ENCODE measurements at places on chromosomes 12 and 14.

GRCh38 chr12:132638541-132639408 lies 20.2 kb downstream of the P2RX2 start:
- peak; percentile 41 for DNase-seq
- H3K4me1 ChIP-seq, result no peaks in the 10 kb centered on the region
- H3K36me3 ChIP-seq, result peaks cover 6% of the 10 kb centered on the region
- H3K27me3 ChIP-seq, result no peaks in the 10 kb centered on the region
- H3K4me3 ChIP-seq, result no peak overlapping the region

DNA sequence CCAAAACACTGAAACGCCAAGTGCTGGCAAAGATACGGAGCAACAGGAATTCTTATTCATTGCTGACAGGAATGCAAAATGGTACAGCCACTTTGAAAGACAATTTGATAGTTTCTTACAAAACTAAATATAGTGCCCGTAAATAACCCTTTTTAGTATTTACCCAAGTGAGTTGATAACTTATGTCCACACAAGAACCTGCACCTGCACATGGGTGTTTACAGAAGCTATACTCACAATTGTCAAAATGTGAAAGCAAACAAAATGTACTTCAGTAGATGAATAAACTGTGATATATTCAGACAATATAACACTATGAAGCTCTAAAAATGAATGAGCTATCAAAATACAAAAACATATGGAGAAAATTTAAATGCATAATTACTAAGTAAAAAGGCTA lies 86.6 kb downstream of the ATXN7L3B start:
- no peak for DNase-seq
- no peaks in the 10 kb centered on the region for H3K36me3 ChIP-seq
- H3K27ac ChIP-seq, result no peak overlapping the region

- no peaks in the 10 kb centered on the region for H3K27me3 ChIP-seq
- peak; percentile 12 for DNase-seq
- H3K27ac ChIP-seq, result no peak overlapping the region
- no peak overlapping the region for H3K4me3 ChIP-seq
These were observed 202.4 kb downstream of the ITPR2 start for GRCh38 chr12:26630546-26631027.

DNA sequence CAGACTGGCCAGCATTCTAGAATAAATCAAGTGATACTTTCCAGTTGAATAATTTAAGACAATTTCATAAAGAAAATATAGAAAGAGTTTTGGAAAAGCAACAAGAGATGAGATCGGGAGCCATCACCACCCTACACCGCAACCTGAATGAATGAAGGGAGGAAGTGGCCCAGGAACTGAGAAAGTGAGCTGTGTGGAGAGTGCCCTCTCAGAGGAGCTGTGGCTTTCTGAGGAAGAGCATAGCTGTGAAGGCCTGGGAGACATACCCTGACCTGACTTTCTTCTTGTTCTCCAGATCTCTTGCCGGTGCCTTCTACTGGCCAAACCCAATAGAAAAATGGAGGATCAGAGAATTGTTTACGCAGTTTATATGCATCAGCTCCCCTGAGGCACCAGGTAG lies 79.3 kb upstream of the TSPAN8 start:
- H3K27ac ChIP-seq, result no peak overlapping the region
- no peak overlapping the region for H3K4me3 ChIP-seq
- DNase-seq, result no peak
- H3K27me3 ChIP-seq, result no peaks in the 10 kb centered on the region

- peaks cover 16% of the 10 kb centered on the region for H3K4me1 ChIP-seq
- no peak for DNase-seq
- no peaks in the 10 kb centered on the region for H3K27me3 ChIP-seq
- H3K4me3 ChIP-seq, result no peak overlapping the region
- no peak overlapping the region for H3K27ac ChIP-seq
These were observed 163.6 kb upstream of the BMP4 start for GRCh38 chr14:54120260-54120659.

- H3K4me3 ChIP-seq, result no peak overlapping the region
- H3K4me1 ChIP-seq, result peaks cover 2% of the 10 kb centered on the region
- no peaks in the 10 kb centered on the region for H3K36me3 ChIP-seq
- peak; percentile 11 for DNase-seq
- H3K27ac ChIP-seq, result no peak overlapping the region
These were observed 106.0 kb upstream of the TMTC1 start for GRCh38 chr12:29889737-29890136.

GRCh38 chr14:106343626-106344025 lies 817.2 kb downstream of the TMEM121 start:
- no peaks in the 10 kb centered on the region for H3K4me1 ChIP-seq
- H3K36me3 ChIP-seq, result no peaks in the 10 kb centered on the region
- no peak for DNase-seq
- no peak overlapping the region for H3K4me3 ChIP-seq

- no peaks in the 10 kb centered on the region for H3K4me1 ChIP-seq
- no peak for DNase-seq
- H3K27ac ChIP-seq, result no peak overlapping the region
- no peak overlapping the region for H3K4me3 ChIP-seq
These were observed 41.8 kb upstream of the CRY1 start for GRCh38 chr12:107135177-107135576.

- H3K36me3 ChIP-seq, result no peaks in the 10 kb centered on the region
- no peak for DNase-seq
- no peak overlapping the region for H3K27ac ChIP-seq
- no peaks in the 10 kb centered on the region for H3K27me3 ChIP-seq
These were observed 311.8 kb downstream of the RERGL start for GRCh38 chr12:17778242-17778641.

GRCh38 chr14:70827752-70828151 lies 18.4 kb upstream of the MAP3K9 start:
- no peak overlapping the region for H3K4me3 ChIP-seq
- no peaks in the 10 kb centered on the region for H3K4me1 ChIP-seq
- no peak overlapping the region for H3K27ac ChIP-seq
- no peaks in the 10 kb centered on the region for H3K36me3 ChIP-seq
- no peak for DNase-seq

DNA sequence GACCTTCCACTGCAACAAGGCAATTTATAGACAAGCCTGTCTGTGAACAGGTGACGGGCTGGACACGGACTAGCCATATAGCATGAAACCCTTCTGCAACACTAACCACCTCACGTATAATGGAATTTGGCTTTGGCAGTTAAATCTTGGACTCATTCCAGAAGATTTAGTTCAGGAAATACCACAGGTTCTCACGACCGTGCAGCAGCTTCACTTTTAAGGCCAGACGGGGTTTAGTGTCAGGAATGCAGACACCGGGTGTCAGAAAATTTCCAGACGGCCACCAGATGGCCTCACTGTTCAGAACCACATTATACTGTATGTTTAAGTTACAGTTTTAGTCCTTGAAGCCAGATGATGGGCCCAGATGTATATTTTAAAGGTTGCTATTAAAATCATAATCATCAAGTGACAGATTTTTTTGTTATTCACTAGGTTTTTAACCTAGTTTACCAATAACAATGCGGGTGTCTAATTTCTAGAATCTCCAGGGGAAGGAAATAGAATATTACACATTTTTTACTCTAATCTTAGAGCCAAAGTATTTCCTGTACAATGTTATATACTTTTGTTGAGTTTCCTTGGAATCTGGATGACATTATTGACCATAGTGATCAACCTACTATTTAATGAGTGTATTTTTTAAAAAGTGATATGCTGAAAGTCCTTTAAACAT lies 90.5 kb upstream of the TMPO start:
- H3K4me1 ChIP-seq, result peaks cover 6% of the 10 kb centered on the region
- no peaks in the 10 kb centered on the region for H3K27me3 ChIP-seq
- H3K4me3 ChIP-seq, result no peak overlapping the region
- H3K27ac ChIP-seq, result 0 out of 2 replicates have a peak overlapping the region, but pooled peaks have one; percentile 16
- H3K36me3 ChIP-seq, result no peaks in the 10 kb centered on the region

DNA sequence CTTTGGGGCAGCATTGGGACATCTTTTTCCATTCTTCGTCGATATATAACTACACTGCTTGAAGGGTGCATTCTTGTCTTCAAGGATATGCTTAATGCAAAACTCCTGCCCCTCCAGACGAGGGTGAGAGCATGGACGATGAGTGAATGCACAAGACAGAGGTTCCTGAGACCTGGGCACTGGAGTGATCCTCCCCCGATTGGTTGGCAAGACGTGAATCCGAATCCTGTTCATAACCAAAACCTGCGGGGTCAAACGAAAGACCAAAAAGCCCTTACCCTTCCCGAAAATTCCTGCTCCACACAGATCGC lies 684 bp downstream of the KANSL2 start:
- H3K27me3 ChIP-seq, result no peaks in the 10 kb centered on the region
- peak overlapping the region; percentile 50 for H3K27ac ChIP-seq
- peaks cover 30% of the 10 kb centered on the region for H3K36me3 ChIP-seq
- H3K4me3 ChIP-seq, result peak overlapping the region; percentile 77
- H3K4me1 ChIP-seq, result peaks cover 30% of the 10 kb centered on the region

DNA sequence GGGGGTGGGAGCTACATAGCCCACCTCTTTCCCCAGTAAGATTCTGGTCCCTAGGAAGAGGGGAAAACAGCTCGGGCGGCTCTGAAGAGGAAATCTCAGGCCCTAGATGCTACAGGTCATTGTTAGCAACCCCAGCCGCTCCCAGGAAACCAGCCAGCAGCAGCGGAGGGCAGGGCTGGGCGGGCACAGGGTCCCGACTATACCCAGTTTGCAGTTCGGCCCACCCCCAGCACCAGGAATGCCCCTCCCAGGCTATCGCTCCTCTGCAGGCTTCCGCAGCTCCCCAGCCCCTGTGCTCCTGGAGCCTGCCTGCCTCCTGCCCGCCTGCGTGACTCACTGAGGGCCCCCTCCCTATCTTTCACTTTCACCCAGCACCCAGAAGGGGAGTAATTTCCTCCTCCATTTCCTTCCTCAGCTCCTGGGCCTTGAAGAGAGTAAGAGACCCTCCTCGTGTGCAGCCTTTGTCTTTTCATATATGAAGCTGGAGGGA lies 27.2 kb upstream of the PNMA1 start:
- no peaks in the 10 kb centered on the region for H3K36me3 ChIP-seq
- no peaks in the 10 kb centered on the region for H3K27me3 ChIP-seq
- DNase-seq, result peak; percentile 84
- peak overlapping the region; percentile 46 for H3K4me3 ChIP-seq

DNA sequence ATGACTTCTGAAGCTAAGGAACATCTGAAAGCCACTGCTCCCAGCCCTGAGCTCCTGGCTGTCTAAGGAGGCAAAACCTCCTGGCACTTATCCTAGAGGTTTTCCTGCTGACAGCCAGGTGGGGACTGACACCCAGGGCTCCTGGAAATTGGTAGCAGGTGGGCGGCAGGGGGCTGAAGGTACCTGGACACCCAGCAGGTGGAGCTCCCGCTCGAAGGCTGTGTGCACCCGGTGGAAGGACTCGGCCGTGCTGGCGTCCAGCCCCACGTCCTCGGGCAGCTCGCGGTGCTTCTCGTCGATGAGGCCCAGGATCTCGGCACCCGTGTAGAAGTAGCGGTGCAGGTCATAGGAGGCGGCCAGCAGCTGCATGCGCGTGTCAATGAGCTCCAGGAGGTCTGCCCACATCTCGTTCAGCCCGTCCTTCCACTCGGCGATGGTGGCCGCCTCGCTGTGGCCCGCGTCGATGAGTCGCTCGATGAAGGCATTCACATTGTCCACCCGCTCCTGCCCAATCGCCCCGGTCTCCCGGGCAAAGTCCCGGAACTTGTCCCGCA lies 68.2 kb downstream of the PLEKHG3 start:
- no peaks in the 10 kb centered on the region for H3K27me3 ChIP-seq
- no peak for DNase-seq
- no peaks in the 10 kb centered on the region for H3K36me3 ChIP-seq
- H3K4me3 ChIP-seq, result no peak overlapping the region

GRCh38 chr12:12890543-12891079 lies 751 bp upstream of the GPRC5A start:
- peaks cover 46% of the 10 kb centered on the region for H3K4me1 ChIP-seq
- H3K4me3 ChIP-seq, result peak overlapping the region; percentile 86
- H3K27ac ChIP-seq, result peak overlapping the region; percentile 93

DNA sequence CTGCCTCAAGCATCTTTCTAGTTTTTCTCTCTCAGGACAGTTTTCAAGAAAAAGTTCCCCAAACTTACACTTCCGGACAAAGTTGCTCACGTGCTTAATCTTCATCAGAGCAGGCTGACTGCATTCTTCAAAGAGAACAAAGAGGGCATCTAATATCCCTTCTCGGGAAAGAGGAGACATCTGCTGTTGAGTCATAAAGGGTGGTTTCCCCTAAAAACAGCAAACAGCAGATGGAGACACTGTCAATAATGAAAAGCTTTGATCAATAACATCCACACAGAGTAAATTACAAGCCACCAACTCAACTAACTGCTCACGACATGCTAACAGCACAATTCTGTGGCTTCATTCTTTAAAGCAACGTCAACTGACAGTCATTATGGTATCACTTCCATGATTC lies 8.1 kb downstream of the CIT start:
- no peak for DNase-seq
- no peaks in the 10 kb centered on the region for H3K27me3 ChIP-seq
- H3K27ac ChIP-seq, result no peak overlapping the region
- H3K4me3 ChIP-seq, result no peak overlapping the region
- no peaks in the 10 kb centered on the region for H3K36me3 ChIP-seq

- peak; percentile 36 for DNase-seq
- H3K4me1 ChIP-seq, result peaks cover 55% of the 10 kb centered on the region
- no peaks in the 10 kb centered on the region for H3K27me3 ChIP-seq
- peak overlapping the region; percentile 75 for H3K27ac ChIP-seq
These were observed 53.6 kb downstream of the ARF6 start for GRCh38 chr14:49946320-49947141.

DNA sequence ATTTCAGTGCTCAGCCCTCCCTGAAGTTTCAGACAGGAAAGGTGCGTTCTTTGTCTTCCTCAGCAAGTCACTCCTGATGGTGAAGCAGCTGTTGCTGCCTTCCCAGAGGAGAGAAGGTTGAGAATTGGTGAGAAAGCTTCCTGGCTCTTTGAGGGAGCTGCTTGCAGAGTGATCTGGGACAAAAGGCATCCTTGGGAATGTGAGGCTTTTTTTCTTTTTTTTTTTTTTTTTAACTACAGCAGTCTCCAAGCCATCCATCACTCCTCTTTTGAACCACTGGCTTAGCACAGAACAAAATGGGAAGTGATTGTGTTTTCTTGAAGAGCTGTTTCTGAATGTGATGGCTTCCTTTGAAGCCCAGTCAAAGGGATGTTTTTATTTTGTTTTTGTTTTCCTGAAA lies 120.4 kb upstream of the LRIG3 start:
- H3K4me3 ChIP-seq, result no peak overlapping the region
- no peaks in the 10 kb centered on the region for H3K36me3 ChIP-seq
- H3K27me3 ChIP-seq, result no peaks in the 10 kb centered on the region
- H3K4me1 ChIP-seq, result peaks cover 37% of the 10 kb centered on the region

- no peak overlapping the region for H3K27ac ChIP-seq
- H3K27me3 ChIP-seq, result no peaks in the 10 kb centered on the region
- H3K4me3 ChIP-seq, result no peak overlapping the region
These were observed 25.2 kb downstream of the DHRS4L2 start for GRCh38 chr14:24013654-24014514.

DNA sequence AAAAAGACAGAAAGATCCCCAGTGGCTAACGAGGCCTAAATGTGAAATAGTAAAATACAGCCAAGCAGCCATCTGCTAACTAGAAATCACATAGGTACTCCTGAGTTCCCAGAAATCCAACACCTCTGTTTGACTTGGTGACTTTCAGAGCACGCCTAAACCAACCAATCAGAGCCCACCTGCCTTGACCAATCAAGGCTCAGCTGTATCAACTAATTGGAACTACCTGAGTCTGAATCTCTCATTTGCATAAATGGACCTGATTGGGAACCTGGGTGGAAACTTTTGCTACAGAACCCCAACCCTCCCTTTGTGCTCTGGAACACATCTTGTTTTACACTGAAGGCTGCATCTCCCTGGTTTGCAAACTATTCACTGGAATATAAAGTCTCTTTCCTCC lies 5.1 kb upstream of the TCL1B start:
- H3K27ac ChIP-seq, result no peak overlapping the region
- no peak for DNase-seq
- H3K4me1 ChIP-seq, result no peaks in the 10 kb centered on the region
- H3K4me3 ChIP-seq, result no peak overlapping the region
- peaks cover 12% of the 10 kb centered on the region for H3K27me3 ChIP-seq
